Transverse colon (tissue), 4 donors: ENCODE measurements at places on chromosomes 12 and 14. TPM values are rescaled to one million over a fixed set of nuclear protein-coding genes. Genes with fewer than 3 reads are reported as not detected.

DNA sequence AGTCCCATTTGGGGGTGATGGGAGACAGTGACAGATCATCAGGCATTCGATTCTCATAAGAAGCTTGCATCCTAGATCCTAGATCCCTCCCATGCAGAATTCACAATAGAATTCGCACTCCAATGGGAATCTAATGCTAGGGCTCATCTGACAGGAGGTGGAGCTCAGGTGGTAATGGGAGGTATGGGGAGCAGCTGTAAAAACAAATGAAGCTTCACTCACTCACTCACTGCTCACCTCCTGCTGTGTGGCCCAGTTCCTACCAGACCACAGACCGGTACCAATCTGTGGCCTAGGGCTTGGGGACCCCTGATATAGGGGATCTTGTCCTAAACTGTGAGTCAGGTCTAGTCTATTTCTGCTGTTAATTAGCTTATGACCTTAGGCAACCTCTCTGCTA, 40.1 kb upstream of the EPS8 start:
- no peak for DNase-seq

- DNase-seq = no peak
These were observed 31.9 kb downstream of the CCDC91 start for GRCh38 chr12:28222081-28222700.

The MTA1 gene
- total RNA-seq = 80.1 TPM

The MANSC1 gene
- total RNA-seq = 6.6 TPM

GRCh38 chr12:119843100-119843499, 34.0 kb downstream of the CIT start:
- DNase-seq = no peak

The GALNT4 gene
- 36.0 TPM for total RNA-seq

The MYRFL gene
- total RNA-seq = 0.68 TPM

The SLC5A8 gene
- total RNA-seq = not detected
